ENCODE measurements at places on chromosomes 6 and 20.
A peak's percentile ranks its signal among the peaks of the same experiment; 100 is the strongest.

- DNase-seq, result no peak
Observed at GRCh38 chr6:106591111-106591825, 38.0 kb downstream of the RTN4IP1 start.

- DNase-seq, result no peak
Observed at GRCh38 chr6:3061501-3061941, 6.8 kb upstream of the RIPK1 start.

DNA sequence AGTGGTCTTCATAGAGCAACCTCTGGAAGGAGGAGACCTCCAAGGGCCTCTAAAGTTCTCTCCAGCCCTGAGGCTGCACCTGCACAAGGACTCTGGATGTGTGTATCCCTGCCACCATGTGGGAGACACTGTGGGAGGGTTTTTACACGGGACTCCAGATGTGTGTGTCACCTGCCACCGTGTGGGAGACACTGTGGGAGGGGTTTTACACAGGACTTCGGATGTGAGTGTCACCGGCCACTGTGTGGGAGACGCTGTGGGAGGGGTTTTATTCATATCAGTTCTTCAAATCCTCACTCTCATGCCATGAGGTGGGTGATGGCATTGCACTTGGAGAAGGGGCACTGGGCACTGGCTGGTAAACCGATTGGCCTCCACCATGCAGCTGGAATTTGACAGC is 90.2 kb upstream of the SSTR4 start:
- no peak for DNase-seq

DNA sequence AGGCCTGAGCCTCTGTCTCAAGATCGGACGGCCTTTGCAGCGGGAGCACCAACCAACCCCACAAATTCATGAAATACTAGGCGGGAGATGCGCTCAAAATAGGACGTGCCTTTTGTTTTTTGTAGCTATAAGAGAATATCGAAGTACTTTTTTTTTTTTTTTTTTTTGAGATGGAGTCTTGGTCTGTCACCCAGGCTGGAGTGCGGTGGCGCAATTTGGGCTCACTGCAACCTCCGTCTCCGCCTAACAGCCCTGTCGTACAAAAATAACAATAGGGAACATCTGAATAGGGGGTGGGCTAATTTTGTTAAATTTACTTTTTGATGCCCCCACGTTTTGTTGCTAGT is 5.9 kb upstream of the TUBB2A start:
- DNase-seq, result no peak

DNA sequence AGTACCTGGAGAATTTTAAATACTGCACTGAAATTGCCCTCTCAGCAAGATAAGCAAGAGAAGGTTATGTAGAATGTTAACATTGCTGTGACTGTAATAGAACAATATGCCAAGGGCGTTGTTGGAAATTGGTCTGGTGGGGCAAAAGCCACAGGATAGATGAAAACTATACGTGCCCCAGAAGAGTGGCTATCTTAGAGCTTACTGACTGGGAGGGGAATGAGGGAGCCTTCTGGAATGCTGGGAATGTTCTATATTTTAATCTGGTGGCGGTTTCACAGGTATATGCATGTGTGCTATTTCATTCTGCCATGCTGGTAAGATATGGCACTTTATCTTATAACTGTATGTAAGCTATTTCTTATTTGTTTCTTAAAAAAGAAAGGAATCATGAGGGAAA is 35.2 kb upstream of the YWHAB start:
- DNase-seq, result no peak

- peak; percentile 15 for DNase-seq
Observed at GRCh38 chr6:99334526-99335127, 14.8 kb downstream of the FAXC start.

DNA sequence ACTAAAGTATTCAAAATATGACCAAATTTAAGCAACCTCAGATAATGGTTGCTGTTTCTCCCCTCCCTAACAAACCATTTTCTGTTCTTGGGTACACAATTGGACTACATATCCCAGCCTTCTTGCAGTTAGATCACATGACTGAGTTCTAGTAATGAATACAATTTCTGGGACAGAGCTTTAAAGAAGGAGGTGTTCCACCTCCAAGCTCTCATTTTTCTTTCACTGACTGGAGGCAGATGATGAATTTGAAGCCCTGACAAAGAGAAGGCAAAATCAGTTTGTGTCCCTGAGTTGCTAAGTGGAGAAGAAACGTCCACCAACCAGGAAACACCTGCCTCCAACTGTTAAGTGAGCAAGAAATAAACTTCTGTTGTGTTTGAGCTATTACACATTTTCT is 117.2 kb downstream of the LCA5 start:
- DNase-seq, result no peak

GRCh38 chr6:34288581-34288980 is 39.8 kb upstream of the SMIM29 start:
- no peak for DNase-seq

DNA sequence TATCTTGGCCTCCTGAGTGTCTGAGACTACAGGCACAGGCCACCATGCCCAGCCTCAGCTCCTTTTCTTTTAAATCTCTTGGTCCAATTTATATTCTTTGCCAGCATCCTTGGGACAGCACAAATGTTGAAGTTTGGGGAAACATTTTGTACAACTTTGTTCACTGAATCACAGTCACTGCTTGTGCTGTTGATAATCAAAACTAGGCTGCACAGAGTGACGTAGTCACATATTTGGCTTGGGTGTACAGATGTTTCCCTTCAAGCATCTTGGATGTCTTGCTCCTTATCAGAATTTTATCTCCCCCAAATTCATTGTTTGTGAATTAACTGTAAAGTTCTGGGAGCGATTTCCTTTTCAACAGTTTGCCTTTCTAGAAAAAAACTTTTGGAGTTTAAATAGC is 17.9 kb downstream of the CARMIL1 start:
- no peak for DNase-seq

GRCh38 chr6:70061546-70061945 is 195.2 kb downstream of the COL19A1 start:
- DNase-seq, result no peak

- peak; percentile 46 for DNase-seq
Observed at GRCh38 chr6:16511040-16511660, 250.1 kb downstream of the ATXN1 start.

GRCh38 chr20:61976644-61977418 is 88.8 kb downstream of the TAF4 start:
- no peak for DNase-seq

DNA sequence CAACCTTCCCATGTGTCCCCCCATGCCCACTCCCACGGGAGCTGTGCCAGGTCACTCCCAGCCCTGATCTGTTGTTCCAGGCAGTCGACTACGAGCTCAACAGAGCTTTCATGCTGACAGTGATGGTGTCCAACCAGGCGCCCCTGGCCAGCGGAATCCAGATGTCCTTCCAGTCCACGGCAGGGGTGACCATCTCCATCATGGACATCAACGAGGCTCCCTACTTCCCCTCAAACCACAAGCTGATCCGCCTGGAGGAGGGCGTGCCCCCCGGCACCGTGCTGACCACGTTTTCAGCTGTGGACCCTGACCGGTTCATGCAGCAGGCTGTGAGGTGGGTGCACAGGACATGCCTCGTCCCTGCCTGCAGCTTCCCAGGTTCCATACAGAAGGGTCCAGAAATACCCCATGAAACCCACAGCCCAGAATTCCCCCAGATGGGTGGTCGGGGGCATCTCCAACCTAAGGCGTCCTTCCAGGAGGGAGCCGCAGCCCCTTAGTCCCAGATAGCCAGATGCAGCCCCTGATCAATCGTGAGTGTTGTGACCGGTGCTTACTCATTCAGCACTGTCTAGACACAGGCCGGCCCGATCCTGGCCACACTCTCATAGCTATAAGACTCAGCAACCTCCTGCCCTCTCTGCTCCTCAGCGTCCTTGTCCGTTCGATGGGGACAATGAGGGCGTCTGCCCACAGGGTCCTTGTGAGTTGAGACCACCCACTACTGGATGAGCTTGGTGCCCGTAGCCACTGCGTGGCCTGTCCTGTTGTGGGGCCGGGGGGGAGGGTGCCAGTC is 142.1 kb downstream of the TAF4 start:
- DNase-seq, result no peak

DNA sequence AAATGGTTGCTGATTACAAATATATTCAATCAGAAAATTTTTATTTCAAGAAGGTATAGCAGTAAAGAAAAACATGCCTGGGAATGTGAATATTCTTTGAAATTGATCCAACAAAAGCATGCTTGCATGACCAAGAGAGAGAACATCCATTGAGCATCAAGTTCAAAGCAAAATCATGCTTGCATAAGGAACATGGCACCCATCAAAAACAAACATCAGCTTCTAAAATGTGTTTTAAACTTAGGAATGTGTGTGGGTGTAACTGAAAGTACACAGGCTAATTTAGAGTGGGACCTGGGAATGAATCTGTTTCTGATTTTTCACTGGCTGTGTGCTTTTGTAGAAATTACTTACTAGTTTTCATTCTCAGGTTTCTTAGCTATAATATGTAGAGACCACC is 5.6 kb downstream of the SLC17A5 start:
- DNase-seq, result no peak

DNA sequence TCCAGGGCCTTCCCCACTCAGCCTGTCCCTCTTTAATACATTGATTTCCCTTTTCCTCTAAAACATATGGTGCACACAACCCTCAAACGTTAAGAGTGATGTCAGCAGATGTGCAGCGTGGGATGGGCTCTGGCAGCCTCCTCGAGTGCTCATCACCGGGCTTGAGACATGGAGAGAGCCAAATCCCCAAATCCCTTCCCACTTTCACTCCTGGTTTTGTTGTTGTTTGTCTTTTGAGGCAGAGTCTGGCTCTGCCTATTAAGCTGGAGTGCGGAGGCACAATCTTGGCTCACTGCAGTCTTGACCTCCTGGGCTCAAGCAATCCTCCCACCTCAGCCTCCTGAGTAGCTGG is 5.8 kb upstream of the PLTP start:
- DNase-seq, result no peak

DNA sequence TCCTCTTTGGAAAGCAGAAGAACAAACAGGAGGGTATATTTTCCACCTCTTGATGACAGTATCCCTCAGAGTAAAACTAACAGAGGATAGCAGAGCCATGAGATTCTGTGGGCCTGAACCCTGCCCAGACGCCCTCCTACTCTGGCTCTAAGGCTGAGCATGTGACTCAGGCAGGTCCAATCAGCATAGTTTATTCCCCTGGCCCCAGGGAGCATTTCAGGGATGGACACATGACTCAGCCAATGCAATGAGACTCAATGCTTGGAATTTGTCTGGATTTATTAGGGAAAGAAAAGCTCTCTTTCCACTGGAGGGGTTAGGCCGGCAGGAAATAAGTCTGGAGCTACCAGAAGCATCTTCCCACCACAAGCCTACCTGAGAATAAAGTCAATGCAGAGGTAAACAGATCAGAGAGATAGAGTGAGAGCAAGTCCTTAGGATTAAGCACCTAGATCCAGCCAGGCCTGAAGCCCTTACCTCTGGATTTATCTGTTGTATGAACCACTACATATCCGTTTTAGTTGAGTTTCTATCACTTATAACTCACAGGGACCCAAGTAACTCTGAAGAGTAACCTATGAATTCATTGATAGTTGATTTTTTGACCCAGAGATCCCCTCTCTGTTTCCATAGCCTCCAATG is 68.2 kb upstream of the EYA2 start:
- no peak for DNase-seq

Data from CD4-positive, alpha-beta T cell treated with Interleukin-10 for 1 hour (primary cell).